ENCODE measurements at places on chromosomes 5 and 9. TPM values are rescaled to one million over a fixed set of nuclear protein-coding genes. Genes with fewer than 3 reads are reported as not detected.

SLC36A2 gene
- total RNA-seq, result not detected

CDX1 gene
- not detected for total RNA-seq

FYB1 gene
- 642 TPM for total RNA-seq

SPATA31D3 gene
- not detected for total RNA-seq

DNA sequence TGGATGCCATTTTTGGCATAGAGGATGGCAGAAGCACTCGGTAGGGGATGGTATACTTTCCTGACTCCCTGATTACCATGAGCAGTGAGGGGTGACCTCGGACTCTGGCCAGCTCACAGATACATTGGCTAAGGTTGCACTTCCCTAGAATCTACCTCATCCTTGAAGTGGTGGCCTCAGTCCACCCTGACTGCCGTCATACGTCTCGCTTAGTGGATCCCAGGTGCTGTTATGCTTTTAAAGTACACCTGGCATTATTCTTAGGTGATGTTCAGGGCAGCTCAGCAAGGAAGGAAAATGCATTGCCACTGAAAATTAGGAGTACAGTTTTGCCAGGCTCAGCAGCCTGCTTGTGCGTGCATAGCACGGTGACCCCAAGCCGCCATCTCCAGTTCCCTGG, 87.3 kb downstream of the SYK start:
- H3K27me3 ChIP-seq, result peaks cover 5% of the 10 kb centered on the region
- peaks cover 4% of the 10 kb centered on the region for H3K36me3 ChIP-seq
- no peak overlapping the region for H3K27ac ChIP-seq
- DNase-seq, result no peak
- no peak overlapping the region for H3K4me3 ChIP-seq

GRCh38 chr5:138402640-138403039, 36.2 kb upstream of the REEP2 start:
- peaks cover 91% of the 10 kb centered on the region for H3K36me3 ChIP-seq
- H3K4me3 ChIP-seq, result no peak overlapping the region
- no peaks in the 10 kb centered on the region for H3K27me3 ChIP-seq
- no peak overlapping the region for H3K27ac ChIP-seq

GRCh38 chr5:16464231-16464630, 1.4 kb downstream of the ZNF622 start:
- H3K4me1 ChIP-seq, result peaks cover 90% of the 10 kb centered on the region
- no peak for DNase-seq
- H3K27ac ChIP-seq, result peak overlapping the region; percentile 96

DNA sequence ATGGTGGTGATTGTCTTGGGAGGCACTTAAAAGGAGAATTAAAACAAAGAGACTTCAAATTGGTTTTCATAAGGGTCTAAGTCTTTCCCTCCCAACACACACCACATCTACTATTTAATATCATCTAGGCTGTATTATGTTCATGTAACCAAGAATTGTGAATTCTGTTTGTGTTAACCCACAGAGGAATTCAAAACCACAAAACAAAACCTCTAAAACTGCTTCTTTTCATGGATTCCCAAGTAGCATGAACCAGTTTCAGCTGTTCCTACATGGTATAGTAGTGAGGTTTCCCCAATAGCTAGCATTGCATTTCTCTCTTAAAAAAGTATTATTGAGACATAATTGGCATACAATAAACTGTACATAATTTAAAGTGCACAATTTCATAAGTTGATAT, 283.8 kb downstream of the CD180 start:
- H3K27me3 ChIP-seq, result peaks cover 4% of the 10 kb centered on the region
- no peak overlapping the region for H3K4me3 ChIP-seq
- DNase-seq, result no peak
- no peaks in the 10 kb centered on the region for H3K36me3 ChIP-seq

- H3K4me1 ChIP-seq, result peaks cover 5% of the 10 kb centered on the region
- H3K4me3 ChIP-seq, result no peak overlapping the region
- H3K36me3 ChIP-seq, result no peaks in the 10 kb centered on the region
- peaks cover 1% of the 10 kb centered on the region for H3K27me3 ChIP-seq
- H3K27ac ChIP-seq, result no peak overlapping the region
- peak; percentile 52 for DNase-seq
Measured at GRCh38 chr9:77433675-77434445, 214.3 kb downstream of the GNA14 start.

DNA sequence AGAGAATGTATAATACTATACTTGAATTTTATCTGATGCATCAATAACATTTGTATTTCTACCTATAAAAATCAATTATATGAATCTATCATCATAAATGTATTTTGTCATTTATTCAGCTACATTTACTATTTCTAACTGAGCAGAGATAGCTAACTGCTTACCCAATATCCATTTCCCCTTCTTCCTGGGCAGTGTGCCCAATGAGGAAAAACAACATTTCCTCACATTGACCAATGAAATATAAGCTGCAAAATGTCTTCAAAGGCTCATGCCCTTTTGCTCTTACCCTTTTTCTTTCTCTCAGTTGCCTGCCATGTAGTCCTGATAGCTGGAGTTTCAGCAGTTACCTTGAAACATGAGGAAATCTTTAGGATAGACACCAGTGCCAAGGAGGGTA, 385.8 kb upstream of the PCSK5 start:
- H3K4me3 ChIP-seq, result no peak overlapping the region
- no peak for DNase-seq
- H3K27ac ChIP-seq, result no peak overlapping the region
- H3K36me3 ChIP-seq, result no peaks in the 10 kb centered on the region

Measured in naive thymus-derived CD8-positive, alpha-beta T cell (primary cell).